Natural killer cell (primary cell): ENCODE measurements at places on chromosomes 13 and 19. TPM values are rescaled to one million over a fixed set of nuclear protein-coding genes. Genes with fewer than 3 reads are reported as not detected.

Gene ZNF154
- total RNA-seq = 4.2 TPM

- no peak overlapping the region for H3K27ac ChIP-seq
- no peaks in the 10 kb centered on the region for H3K4me1 ChIP-seq
- DNase-seq = no peak
- H3K36me3 ChIP-seq = no peaks in the 10 kb centered on the region
- H3K4me3 ChIP-seq = no peak overlapping the region
Measured at GRCh38 chr13:36870050-36870692, 49.9 kb downstream of the SMAD9 start.

Gene ZNF709
- 4.1 TPM for total RNA-seq

Gene KLC3
- not detected for total RNA-seq

- peaks cover 76% of the 10 kb centered on the region for H3K36me3 ChIP-seq
- no peaks in the 10 kb centered on the region for H3K4me1 ChIP-seq
Measured at GRCh38 chr19:10688545-10689280, 12.5 kb upstream of the QTRT1 start.

DNA sequence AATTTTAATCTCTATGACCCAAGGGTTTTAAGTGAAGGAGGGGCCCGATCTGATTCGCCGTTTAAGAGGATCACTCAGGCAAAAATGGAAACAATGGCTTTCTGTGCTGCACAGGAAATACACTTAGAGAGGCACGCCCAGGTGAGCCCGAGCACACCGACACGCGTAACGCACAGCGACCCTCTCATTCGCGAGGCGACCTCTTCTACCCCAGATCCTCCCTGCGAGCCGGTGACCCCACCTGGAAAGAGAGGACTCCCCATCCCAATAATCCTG is 216 bp downstream of the SH2D3A start:
- no peak for DNase-seq
- no peaks in the 10 kb centered on the region for H3K36me3 ChIP-seq
- peaks cover 38% of the 10 kb centered on the region for H3K4me1 ChIP-seq
- peak overlapping the region; percentile 65 for H3K4me3 ChIP-seq
- H3K27me3 ChIP-seq = no peaks in the 10 kb centered on the region
- peak overlapping the region; percentile 96 for H3K27ac ChIP-seq

DNA sequence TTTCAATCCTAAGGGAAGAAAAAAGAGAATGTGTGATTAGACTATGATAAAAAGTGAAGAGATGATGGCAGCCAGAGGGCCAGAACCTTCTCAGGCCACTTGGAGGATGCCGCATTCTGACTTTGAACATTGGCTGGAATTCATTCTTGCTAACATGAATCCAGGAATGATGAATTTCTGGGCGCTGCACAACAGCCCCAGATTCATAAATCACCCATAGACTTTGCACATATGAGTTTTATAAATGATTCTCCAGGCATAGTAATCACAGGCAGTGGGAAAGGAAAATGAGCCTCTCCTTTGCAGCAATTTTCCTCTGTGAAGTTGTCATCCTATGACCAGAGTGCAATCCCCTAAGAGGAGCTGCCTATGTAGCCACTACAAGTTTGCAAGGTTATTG is 555.4 kb downstream of the KCTD12 start:
- H3K27me3 ChIP-seq = no peaks in the 10 kb centered on the region
- H3K4me3 ChIP-seq = no peak overlapping the region
- H3K27ac ChIP-seq = no peak overlapping the region
- H3K4me1 ChIP-seq = no peaks in the 10 kb centered on the region

- H3K36me3 ChIP-seq = no peaks in the 10 kb centered on the region
- no peaks in the 10 kb centered on the region for H3K27me3 ChIP-seq
- no peaks in the 10 kb centered on the region for H3K4me1 ChIP-seq
Measured at GRCh38 chr19:31461814-31462539, 112.7 kb upstream of the TSHZ3 start.

DNA sequence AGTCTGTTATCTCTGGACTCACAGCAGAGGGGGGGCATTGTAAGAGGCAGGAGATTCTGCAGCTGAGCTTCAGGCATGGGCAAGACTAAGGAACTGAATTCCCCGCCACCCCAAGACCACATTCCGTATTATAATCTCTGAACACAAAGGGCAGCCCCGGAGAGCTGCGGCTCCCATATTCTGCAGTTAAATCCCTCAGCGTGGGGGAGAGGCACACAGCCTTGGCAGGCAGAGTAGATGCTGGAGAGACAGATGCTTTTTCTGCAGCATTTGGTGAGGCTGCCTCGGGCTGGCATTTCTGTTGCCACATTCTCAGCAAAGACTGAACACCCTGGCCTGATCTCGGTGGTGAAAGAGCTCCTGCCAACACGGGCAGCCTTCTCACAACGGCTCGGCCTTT is 12.9 kb downstream of the CHAF1A start:
- DNase-seq = no peak
- no peak overlapping the region for H3K27ac ChIP-seq
- H3K36me3 ChIP-seq = peaks cover 2% of the 10 kb centered on the region
- no peaks in the 10 kb centered on the region for H3K27me3 ChIP-seq
- H3K4me3 ChIP-seq = no peak overlapping the region

GRCh38 chr13:26561651-26562511 is 4.4 kb downstream of the WASF3 start:
- no peaks in the 10 kb centered on the region for H3K36me3 ChIP-seq
- no peak overlapping the region for H3K4me3 ChIP-seq
- peaks cover 28% of the 10 kb centered on the region for H3K27me3 ChIP-seq
- H3K27ac ChIP-seq = no peak overlapping the region
- H3K4me1 ChIP-seq = peaks cover 3% of the 10 kb centered on the region
